ENCODE measurements at places on chromosomes 7 and 10. TPM values are rescaled to one million over a fixed set of nuclear protein-coding genes. Genes with fewer than 3 reads are reported as not detected.

The RHOBTB1 gene
- 0.74 TPM for total RNA-seq

The OLAH gene
- 0.32 TPM for total RNA-seq

The LEP gene
- not detected for total RNA-seq

The SPOCK2 gene
- 134 TPM for total RNA-seq

The CTAGE8 gene
- 0.25 TPM for total RNA-seq

The STEAP4 gene
- not detected for total RNA-seq

The SFRP4 gene
- total RNA-seq: not detected

The CFAP70 gene
- 0.51 TPM for total RNA-seq

The CASP2 gene
- total RNA-seq: 80.9 TPM

Data from activated CD8-positive, alpha-beta T cell treated with anti-CD3 and anti-CD28 coated beads for 36 hours (primary cell).